ENCODE measurements at places on chromosomes 5 and 9.

DNA sequence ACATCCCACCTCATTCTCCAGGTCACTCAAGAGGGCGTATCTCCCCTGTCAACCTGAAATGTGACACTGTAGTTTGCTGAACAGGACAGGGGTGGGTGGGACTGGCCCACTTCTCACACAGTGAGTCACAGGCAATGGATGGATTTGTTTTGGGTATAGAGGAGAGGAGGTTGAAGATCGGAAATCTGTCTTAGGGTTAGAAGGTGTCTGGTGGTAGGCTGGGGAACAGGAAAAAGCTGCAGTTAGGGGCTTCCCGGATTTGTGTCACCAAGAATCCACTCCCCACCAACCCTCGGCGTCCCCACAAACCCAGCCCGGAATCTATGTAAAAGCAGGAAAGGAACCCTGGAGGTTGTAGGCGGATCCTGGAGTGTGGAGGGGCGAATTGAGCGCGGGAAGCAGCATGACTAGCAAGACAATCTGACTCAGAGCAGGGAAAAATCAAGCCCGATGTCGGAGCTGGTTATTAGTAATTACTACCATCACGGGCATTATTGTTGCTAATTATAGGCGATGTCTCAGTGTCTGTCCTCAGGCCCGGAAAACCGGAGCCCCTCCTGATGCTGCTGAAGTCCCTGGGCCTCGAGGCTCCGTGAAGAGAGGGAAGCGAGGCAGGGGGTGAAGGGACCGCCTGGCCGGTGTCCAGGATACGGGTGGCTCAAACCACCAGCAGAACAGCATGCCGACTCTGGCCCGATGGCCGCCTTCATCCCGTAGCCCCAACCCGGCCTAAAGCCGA, 1.7 kb upstream of the IRX1 start:
- no peak for DNase-seq

DNA sequence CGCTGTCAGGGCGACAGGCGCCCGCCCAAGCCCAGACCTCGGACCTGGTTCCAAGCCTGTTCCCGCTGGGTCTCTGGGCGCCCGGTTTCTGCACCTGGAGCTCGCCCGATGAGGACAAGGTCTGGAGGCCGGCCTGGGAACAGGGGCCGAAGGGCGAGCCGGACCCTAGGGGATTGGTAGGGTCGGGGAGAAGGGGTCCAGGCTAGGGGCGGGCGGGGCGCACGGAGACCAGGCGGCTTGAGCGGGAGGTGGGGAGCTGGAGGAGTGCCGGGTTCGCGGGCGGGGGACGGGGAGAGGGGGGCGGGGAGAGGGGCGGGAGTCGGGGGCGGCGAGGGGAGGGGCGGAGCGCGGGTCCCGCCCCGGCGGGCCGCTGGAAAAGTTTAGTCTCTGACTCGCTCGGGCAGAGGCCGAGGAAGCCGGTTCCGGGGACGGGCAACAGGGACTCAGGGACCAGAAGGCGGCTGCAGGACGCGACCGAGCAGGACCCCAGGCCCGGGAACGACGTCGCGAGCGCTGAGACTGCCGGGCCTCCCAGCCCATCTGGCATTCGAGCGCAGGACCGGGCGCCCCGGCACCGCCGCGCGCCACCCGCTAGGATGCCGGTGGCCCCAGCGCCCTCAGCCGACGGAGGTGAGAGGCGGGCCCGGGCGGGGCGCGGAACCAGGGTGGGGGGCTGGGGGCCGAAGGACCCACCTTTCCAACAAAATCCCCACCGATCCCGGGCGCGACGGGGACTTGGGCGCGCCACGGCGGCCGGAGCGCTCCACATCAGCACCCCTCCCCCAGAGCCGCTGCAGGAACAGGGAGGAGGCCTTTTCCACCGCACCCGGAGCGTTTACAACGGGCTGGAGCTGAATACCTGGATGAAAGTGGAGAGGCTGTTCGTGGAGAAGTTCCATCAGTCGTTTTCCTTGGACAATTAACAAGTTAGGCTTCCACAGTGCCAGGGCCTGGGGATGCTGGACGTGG, at the start of gene S1PR3:
Gene S1PR3, plus strand, starts transcription at position 403 of the 969 bp plus-strand sequence. CDS start 9,733 bp downstream, outside the sequence.
- DNase-seq = no peak

DNA sequence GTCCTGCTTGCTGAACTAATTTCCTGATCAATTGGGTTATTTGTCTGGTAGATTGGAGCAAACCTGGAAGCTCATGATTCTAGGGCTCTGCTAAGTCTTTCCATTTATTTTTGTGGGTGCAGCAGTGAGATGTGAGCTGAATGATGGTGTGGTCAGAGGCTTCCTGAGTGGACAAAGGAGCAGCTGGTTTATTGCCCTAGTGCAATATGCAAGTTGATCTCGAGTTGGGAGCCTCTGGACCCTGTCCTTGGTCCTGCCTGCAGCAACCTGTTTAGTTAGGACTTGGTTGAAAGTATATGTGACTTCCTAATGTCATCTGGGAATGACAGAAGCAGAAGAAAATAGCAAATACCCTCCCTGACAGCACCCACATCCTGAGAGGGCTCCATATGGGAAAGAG, 4.2 kb upstream of the UNC5A start:
- DNase-seq = no peak

GRCh38 chr9:70413464-70413798, 1.0 kb downstream of the KLF9 start:
- DNase-seq = no peak

GRCh38 chr9:32405506-32405905, 21.1 kb downstream of the ACO1 start:
- DNase-seq = no peak

- DNase-seq = no peak
These were observed 216.1 kb upstream of the RASA1 start for GRCh38 chr5:87051502-87052113.

DNA sequence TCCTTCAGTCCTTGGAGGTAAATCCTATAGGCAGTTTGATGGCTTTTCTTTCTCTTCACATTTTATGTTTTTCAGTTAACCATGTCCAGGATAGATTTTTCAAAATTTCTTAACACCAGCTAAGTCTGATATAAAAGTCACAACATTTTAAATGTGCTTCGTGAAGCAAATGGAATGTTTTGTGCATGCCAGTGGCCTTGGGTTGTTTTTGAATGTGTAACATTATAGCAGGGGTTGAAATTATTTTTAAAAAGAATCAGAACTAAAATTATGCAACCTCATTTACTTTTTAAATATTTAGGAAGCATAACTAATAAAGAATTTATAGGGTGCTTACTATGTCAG, 201.1 kb downstream of the ARHGEF28 start:
- DNase-seq = no peak
